Activated CD8-positive, alpha-beta T cell treated with anti-CD3 and anti-CD28 coated beads for 36 hours (primary cell): ENCODE measurements at places on chromosomes 6 and 20. TPM values are rescaled to one million over a fixed set of nuclear protein-coding genes. Genes with fewer than 3 reads are reported as not detected.

DNA sequence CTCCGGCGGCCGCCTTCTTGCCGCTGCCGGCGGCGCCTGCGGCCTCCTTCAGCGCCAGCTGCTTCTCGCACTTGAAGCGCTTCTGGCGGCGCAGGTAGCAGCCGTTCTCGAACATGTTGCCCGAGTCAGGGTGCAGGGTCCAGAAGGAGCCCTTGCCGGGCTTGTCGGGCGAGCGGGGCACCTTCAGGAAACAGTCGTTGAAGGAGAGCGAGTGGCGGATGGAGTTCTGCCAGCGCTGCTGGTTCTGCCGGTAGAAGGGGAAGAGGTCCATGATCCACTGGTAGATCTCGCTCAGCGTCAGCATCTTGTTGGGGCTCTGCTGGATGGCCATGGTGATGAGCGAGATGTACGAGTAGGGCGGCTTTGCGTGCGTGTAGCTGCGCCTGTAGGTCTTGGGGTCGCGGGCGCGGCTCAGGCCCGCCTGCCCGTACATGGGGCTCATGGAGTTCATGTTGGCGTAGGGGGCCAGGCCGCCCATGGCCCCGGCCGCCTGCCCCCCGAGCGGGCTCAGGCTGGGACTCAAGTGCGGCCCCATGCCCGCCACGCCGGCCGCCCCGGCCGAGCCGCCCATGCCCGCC lies 1.9 kb downstream of the FOXA2 start:
- DNase-seq: no peak

DNA sequence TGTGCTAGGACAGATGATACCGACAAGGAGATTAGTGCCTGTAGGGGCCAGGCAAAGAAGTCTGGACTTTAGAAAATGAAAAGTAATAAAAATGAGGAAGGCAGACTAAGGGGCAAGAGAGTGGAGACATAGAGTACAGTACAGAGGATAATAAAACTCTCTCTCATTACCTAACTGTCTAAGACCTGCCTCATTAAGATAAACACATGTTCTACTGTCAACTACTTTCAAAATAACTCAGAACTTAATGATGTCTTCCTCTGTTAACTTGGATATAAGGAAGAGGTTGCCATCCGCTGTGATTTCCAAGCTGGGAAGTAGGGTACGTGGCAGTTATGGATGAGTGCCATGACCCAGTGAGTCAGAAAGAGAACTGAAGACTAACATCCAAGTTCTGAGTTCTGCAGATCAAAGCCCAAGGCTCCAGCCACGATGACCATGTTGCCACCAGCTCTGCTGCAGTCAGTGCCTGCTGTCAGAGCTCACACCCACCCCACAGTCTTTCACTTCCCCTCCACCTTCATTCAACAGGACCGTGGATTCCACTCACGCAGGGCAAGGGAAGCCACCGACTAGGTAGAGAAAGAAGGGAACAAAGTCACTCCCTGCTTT lies 81.8 kb downstream of the KIF16B start:
- no peak for DNase-seq

The GMPR gene
- total RNA-seq: 0.31 TPM

- DNase-seq: no peak
These were observed 475.3 kb upstream of the NRSN1 start for GRCh38 chr6:23650676-23651075.

DNA sequence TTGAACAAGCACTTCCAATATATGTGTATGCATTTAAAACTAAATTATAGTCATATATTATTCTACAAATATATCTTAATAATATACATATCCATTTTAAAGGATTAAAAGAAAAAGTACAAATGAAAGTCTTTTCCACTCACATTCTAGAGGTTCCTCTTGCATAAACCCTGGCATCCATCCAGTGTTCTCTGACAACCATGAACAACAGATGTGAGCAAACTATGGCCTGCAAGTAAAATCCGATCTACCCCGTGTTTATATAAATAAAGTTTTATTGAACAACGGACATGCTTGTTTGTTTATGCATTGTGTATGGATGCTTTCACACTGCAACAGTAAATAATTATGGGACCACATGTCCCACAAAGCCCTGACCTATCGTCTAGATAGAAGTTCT lies 1122.3 kb downstream of the EPHA7 start:
- DNase-seq: no peak

DNA sequence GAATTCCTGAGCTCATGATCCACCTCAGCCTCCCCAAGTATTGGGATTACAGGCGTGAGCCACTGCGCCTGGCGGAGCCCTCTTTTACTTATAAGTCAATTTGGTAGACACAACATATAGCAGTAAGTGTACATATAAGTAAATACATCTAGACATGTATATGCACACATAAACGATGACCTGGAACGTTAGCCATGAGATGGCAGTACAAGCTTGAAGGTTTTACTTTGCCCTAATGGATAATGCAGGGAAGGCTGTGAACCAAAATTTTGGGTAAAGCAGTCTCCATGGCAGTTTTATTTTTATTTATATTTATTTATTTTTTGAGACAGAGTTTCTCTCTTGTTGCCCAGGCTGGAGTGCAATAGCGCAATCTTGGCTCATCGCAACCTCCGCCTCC lies 2.4 kb upstream of the GNMT start:
- DNase-seq: no peak

The MUC21 gene
- total RNA-seq: not detected
